ENCODE measurements at places on chromosomes 4 and X.

GRCh38 chr4:108937066-108937465 is 174.2 kb upstream of the ETNPPL start:
- no peak for DNase-seq

- no peak for DNase-seq
These were observed 4.7 kb upstream of the IL1RAPL1 start for GRCh38 chrX:28582511-28582910.

- DNase-seq: no peak
These were observed 68.8 kb upstream of the BCOR start for GRCh38 chrX:40166582-40166981.

DNA sequence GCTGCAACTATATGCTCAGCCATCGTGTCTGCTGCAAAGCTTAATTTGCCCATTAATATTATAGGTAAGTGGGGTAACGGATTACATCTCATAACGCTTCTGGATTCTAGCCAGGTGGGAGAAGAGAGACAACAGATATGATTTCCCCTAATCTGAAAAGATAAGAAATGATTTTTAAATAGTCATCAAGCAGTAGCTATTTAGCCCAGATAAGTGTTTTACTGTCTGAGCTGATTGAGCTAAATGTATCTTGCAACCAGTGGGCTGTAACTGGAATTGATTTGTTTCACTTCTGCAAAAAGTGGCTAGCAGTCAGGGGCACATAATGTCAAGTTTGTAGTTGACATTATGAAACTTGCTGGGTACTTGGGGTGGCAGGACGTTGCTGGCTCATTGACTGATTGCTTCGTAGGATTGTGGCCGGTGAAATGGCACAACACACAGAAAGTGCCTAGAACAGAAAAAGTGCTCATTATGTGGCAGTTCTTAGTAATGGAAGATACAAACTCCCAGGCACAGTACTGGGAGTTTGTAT is 18.5 kb downstream of the LAP3 start:
- DNase-seq: no peak

Data from cerebellar nuclear complex (tissue), 1 donor.